ENCODE measurements at places on chromosomes 13 and 19. TPM values are rescaled to one million over a fixed set of nuclear protein-coding genes. Genes with fewer than 3 reads are reported as not detected.

The FAM216B gene
- not detected for total RNA-seq

The FGF14 gene
- 0.11 TPM for total RNA-seq

GRCh38 chr19:7348587-7349230 lies at the start of gene ARHGEF18:
Gene ARHGEF18, plus strand, starts transcription at chr19:7348937. Its CDS starts 13,954 bp downstream, at chr19:7362891.
- DNase-seq: no peak

- no peak for DNase-seq
Measured at GRCh38 chr13:40777166-40777808, 6.3 kb upstream of the MRPS31 start.

- DNase-seq: no peak
Measured at GRCh38 chr13:22925881-22926747, 254.7 kb upstream of the SGCG start.

GRCh38 chr19:45553464-45553863 lies 31.1 kb downstream of the OPA3 start:
- DNase-seq: no peak

- DNase-seq: no peak
Measured at GRCh38 chr19:1768248-1768647, 14.9 kb downstream of the ONECUT3 start.

GRCh38 chr13:99385940-99386339 lies 78.7 kb upstream of the GPR183 start:
- DNase-seq: no peak

- no peak for DNase-seq
Measured at GRCh38 chr13:73703606-73704005, 430.6 kb downstream of the KLF12 start.

Data from esophagus squamous epithelium (tissue), 5 donors.